ENCODE measurements at places on chromosomes 11 and 22.

DNA sequence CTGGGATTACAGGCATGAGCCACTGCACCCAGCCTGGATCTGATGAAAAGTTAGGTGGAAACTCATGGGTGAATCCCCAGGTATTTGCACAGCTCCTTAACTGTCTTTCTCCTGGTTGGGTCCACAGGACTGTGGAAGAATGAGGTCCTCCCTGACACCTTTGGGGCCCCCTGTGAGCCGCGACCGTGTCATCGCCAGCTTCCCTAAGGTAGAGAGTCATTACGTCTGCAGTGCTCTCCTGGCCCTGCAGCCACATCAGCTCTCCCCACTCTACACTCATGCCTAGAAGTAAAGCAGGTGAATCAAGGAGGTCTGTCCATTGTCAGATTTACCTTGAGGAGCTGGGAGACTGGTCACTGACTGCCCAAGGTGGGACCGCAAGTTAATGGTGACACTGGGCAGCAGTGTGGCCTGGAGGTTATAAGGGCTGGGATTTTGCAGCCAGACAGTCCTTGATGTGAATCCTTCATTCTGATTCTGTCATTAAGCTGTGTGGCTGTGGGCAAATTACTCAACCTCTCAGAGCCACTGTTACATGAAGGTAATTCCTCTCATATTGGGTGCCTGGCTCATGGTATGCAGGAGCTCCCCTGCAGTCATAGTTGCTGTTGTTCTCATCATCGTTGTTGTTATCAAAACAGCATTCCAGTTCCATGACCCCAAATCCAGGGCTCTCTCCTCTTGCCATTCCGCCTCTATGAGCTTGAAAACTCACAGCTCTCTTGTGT lies 1.4 kb downstream of the RAB36 start:
- no peak for DNase-seq

DNA sequence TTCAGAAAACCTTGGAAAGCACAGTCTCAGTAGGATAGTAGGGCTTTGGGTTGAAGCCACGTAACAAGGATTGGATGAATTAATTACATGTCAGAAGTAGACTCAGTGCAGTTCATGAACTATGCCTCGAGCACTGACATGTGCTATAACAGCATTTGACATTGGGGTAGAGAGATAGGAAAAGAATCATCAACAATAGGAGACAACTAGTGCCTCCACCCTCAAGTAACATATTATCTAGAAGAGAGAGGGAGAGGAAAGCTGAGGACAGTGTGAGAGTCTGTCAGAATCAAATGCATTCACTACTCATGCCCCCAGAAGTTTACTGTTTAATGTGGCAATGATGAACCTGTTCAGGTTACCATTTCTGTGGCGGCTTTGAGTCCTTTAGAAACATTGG lies 26.4 kb downstream of the MMP13 start:
- no peak for DNase-seq

- DNase-seq = no peak
These were observed 10.1 kb upstream of the RAB3IL1 start for GRCh38 chr11:61927501-61927900.

DNA sequence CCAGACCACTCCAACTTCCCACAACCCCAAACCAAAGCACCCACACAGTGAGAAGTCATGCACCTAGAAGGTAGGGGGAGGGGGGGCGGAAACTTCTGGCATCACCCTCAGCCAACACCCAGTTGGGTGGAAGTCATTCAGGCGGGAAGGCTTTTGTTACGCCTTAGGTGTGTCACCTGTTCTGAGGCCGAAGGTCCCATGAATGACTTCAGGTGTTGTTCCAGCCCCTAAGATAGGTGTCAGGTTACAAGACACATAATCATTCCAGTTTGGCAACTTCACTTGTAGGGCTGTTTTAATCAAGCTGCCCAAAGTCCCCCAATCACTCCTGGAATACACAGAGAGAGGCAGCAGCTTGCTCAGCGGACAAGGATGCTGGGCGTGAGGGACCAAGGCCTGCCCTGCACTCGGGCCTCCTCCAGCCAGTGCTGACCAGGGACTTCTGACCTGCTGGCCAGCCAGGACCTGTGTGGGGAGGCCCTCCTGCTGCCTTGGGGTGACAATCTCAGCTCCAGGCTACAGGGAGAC lies at the start of gene TMPRSS4:
TMPRSS4 (plus strand) TSS at position 325 of the 528 bp plus-strand sequence. CDS start 225 bp downstream, outside the sequence.
- no peak for DNase-seq

- DNase-seq = no peak
These were observed 27.8 kb upstream of the FJX1 start for GRCh38 chr11:35590412-35590811.

DNA sequence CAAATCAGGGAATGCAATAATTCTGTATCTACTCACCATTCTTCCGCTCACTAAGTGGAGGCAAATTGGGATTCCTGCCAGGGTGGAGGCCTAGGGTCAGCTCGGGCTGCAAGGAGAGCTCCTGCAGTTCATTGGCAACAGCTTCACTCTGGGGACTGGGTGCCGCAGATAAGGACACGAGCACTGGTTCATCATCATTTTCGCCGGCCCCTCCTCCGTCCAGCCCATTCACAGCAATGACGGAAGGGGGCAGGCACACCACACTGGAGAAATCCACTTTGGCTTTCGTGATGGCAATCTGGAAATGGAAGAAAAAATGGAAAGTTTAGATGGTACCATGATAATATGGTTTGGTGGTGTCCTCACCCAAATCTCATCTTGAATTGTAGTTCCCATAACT lies 84.4 kb downstream of the MRTFA start:
- no peak for DNase-seq

Data from SW 1271 (cell line).